Hepatocyte (in vitro differentiated cells): ENCODE measurements at places on chromosomes 16 and 17.

DNA sequence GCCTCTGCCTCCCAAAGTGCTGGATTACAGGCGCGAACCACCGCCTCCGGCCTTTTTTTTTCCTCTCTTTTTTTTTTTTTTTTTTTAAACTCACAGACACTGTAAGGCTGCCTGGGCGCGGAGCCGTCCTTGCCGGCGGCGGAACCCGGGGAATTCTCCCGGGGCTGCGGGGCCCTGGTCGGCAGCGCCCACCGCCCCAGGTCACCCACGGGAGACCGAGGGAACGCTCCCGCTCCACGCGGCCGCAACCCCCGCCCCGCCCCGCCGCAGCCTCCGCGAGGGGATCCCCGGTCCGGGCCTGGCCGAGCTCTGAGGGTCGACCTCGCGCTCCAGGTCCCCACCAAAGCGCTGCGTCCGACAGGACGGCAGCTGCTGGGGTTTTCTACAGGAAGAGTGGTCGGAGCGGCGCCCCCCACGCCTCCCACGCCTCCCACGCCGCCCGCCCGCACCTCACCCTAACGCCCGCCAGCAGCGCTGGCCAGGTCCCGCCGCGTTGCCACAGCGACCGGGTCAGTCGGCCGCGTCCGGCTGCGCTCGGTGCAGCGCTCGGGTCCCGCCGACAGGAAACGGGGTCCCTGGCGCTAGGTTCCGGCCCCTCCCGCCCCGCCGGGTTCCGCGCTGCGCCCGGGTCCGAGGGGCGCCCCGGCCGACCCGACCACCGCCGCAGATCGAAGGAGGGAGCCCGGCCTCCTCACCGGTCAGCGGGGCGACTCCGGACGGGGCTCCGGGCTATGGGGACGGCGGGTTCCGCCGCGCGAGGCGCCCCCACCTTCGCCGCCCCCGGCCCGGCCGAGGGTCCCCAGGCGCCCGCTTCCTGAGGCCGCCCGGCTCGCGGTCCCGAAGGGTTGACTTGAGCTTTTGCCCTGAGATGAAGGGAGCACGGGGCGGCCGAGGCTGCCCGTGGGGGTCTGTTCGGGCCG is at the start of gene CCDC57:
TSS of gene CCDC57 (minus strand) at position 512 of the 920 bp plus-strand sequence. CDS start 10,898 bp downstream, outside the sequence.
- peak; percentile 92 for DNase-seq
- H3K36me3 ChIP-seq = no peaks in the 10 kb centered on the region
- peak within 1 kb of the TSS; percentile 100 for H3K4me3 ChIP-seq
- no peaks in the 10 kb centered on the region for H3K27me3 ChIP-seq
- peaks cover 7% of the 10 kb centered on the region for H3K4me1 ChIP-seq

GRCh38 chr16:23186171-23186570 is 3.6 kb downstream of the SCNN1G start:
- H3K4me1 ChIP-seq = peaks cover 8% of the 10 kb centered on the region
- H3K36me3 ChIP-seq = no peaks in the 10 kb centered on the region
- no peak overlapping the region for H3K4me3 ChIP-seq
- H3K27me3 ChIP-seq = peaks cover 62% of the 10 kb centered on the region
- no peak overlapping the region for H3K27ac ChIP-seq

DNA sequence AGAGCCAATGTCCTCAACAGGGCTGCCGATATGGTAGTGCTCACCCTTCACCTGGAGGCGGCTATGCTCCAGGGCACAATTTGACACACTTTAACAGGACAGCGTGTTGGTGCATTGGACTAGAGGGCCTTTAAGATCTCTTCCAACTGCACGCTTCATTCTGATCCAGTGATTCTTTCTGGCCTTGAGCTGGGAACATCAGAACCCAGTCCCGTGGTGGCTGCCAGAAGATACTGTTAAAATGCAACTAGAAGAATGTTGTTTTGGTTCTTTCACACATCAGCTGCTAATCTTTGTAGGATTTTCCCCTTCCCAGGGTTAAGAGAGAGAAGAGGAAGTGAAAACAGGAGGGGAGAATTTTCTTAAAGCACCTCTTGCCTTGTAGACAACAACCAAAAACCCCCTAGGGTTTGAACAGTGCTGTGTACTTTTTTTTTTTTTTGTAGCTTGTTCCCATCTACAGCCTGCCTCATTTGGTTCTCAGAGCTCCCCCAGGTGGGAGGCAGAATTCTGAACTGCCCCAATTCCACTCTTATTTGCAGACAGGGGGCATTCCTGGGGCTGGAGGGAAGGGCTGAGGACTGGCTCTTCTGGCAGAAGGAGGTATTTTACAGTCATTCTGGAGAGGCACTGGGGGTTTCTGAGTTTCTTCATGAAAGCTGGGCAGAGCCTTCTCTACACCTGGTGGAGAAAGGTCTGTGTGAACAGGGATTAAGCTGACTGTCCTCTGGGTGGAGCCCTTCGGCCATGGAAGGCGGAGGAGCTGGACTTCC is 32.4 kb downstream of the SMARCE1 start:
- H3K27ac ChIP-seq = no peak overlapping the region
- peaks cover 12% of the 10 kb centered on the region for H3K4me1 ChIP-seq
- DNase-seq = peak; percentile 79
- no peak overlapping the region for H3K4me3 ChIP-seq

GRCh38 chr17:49565948-49566491 is 9.7 kb upstream of the NXPH3 start:
- DNase-seq = peak; percentile 80
- H3K4me3 ChIP-seq = no peak overlapping the region
- peaks cover 10% of the 10 kb centered on the region for H3K27me3 ChIP-seq
- H3K36me3 ChIP-seq = no peaks in the 10 kb centered on the region
- no peaks in the 10 kb centered on the region for H3K4me1 ChIP-seq

- peaks cover 9% of the 10 kb centered on the region for H3K4me1 ChIP-seq
- no peaks in the 10 kb centered on the region for H3K36me3 ChIP-seq
- DNase-seq = no peak
- H3K4me3 ChIP-seq = no peak overlapping the region
- H3K27ac ChIP-seq = peak overlapping the region; percentile 23
Observed at GRCh38 chr16:4081521-4082021, 34.7 kb downstream of the ADCY9 start.

- DNase-seq = no peak
- H3K27ac ChIP-seq = peak overlapping the region; percentile 94
- H3K4me3 ChIP-seq = no peak overlapping the region
- H3K36me3 ChIP-seq = no peaks in the 10 kb centered on the region
Observed at GRCh38 chr16:72876981-72877373, 171.0 kb downstream of the ZFHX3 start.

- H3K27me3 ChIP-seq = no peaks in the 10 kb centered on the region
- peaks cover 24% of the 10 kb centered on the region for H3K4me1 ChIP-seq
Observed at GRCh38 chr17:6548578-6549330, 7.6 kb downstream of the PITPNM3 start.

DNA sequence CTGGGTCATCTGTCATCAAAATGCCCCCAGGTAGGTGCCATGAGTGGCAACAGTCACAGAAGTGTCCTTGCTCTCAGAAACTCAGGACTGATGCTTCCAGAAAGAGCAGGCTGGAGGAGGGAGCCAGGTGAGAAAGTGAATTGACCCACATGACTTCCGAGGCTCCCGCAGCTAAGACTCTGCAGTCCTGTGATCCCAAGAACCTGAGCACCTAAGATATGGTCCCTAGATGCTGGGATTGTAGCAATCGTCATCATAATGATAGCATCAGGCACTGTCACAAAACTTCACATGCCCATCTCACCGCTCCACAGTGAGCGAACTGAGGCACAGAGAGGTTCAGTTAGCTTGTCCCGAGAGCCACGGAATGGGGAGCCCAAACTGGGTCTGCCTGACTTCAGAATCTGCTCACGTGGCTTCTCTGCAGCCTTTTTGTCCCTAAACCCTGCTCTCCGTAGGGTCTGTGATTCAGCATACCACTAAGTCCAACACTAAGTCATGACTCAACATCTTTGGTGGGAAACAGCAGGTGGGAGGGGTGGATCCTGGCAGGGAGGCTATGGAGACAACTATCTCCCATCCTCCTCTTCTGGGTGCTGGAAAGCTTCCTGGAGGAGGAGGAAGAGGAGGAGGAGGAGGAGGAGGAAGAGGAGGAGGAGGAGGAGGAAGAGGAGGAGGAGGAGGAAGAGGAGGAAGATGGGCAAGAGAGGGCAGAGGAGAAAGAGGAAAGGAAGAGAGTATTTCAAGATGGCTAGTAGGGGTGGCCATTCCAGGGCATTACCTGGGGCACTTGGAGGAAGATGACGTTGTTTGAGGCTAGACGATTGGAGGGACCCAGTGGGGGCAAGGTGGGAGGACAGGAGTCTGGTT is 55.5 kb upstream of the DLX4 start:
- DNase-seq = no peak
- H3K4me1 ChIP-seq = no peaks in the 10 kb centered on the region
- no peak overlapping the region for H3K4me3 ChIP-seq
- H3K27ac ChIP-seq = no peak overlapping the region

GRCh38 chr17:57735230-57735629 is 9.9 kb downstream of the CCDC182 start:
- DNase-seq = no peak
- no peaks in the 10 kb centered on the region for H3K4me1 ChIP-seq
- H3K36me3 ChIP-seq = no peaks in the 10 kb centered on the region
- H3K27me3 ChIP-seq = peaks cover 7% of the 10 kb centered on the region

- no peak overlapping the region for H3K4me3 ChIP-seq
- H3K4me1 ChIP-seq = no peaks in the 10 kb centered on the region
- H3K27ac ChIP-seq = no peak overlapping the region
- H3K36me3 ChIP-seq = no peaks in the 10 kb centered on the region
Observed at GRCh38 chr16:65176603-65177002, 54.7 kb upstream of the CDH11 start.

DNA sequence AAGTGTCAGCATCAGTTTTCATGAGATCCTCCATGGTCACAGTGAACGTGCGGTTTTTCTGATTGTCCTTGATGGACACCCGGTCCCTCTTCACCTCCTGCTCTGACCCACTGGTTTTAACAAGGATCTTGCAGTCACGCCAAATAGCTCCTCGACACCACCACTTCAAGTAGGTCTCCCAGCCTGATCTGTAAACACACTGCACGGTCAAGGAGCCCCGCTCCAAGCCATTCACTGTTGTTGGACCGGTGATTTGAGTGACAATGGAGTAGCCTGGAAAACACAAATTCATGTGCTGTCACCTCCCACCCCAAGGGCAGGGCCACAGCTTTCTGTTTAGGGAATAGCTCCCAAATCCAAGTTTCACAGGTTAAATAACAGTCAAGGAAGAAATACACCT is 8.2 kb downstream of the CD300LF start:
- no peak overlapping the region for H3K27ac ChIP-seq
- no peak for DNase-seq
- no peak overlapping the region for H3K4me3 ChIP-seq
- no peaks in the 10 kb centered on the region for H3K4me1 ChIP-seq
- no peaks in the 10 kb centered on the region for H3K27me3 ChIP-seq
- no peaks in the 10 kb centered on the region for H3K36me3 ChIP-seq

DNA sequence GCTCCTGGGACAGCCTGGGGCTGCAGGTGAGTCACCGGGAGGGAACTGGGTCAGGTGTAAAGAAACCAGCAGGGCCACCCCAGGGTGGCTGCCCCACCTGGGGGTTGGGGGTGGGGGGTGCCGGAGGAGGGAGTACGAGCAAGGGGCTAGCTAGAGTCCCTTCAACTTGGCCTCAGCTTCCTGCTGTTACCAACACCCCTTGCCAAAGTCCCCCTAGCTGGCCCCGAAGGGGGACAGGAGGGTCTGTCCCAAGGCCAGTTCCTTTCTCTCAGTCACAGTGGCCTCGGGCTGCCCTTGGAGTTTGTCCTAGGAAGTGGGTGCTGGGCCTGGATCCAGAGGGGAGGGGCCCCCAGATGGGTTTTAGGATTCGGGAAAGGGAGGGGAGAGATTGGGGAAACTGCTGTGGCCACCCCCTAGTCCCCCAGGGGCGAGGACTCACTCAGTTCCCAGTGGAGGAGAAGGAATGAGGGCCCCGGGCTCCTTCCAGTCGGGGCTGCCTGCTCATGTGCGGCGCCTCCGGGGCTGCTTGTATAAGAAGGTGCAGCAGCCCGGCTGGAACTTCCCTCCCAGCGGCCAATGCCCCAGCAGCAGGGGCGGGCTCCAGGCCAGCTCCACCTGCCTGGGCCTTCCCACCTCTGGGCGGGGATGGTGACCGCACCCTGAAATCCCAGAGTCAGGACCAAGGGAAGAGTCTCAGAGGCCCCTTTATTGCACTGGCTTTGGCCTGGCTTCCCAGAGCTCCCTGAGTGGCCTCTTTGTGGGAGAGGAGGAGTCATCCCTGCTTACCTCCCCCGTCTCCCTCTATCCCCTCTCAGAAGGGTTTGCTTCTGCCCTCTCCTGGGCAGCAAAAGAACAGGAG is 7.3 kb downstream of the ARHGAP27 start:
- peaks cover 19% of the 10 kb centered on the region for H3K27me3 ChIP-seq
- peak overlapping the region; percentile 96 for H3K27ac ChIP-seq
- no peaks in the 10 kb centered on the region for H3K36me3 ChIP-seq
- peak; percentile 94 for DNase-seq
- H3K4me3 ChIP-seq = peak overlapping the region; percentile 12

- no peak overlapping the region for H3K4me3 ChIP-seq
- H3K36me3 ChIP-seq = no peaks in the 10 kb centered on the region
- DNase-seq = no peak
- H3K27me3 ChIP-seq = peaks cover 13% of the 10 kb centered on the region
- no peaks in the 10 kb centered on the region for H3K4me1 ChIP-seq
- H3K27ac ChIP-seq = no peak overlapping the region
Observed at GRCh38 chr17:49162866-49163265, 30.3 kb downstream of the B4GALNT2 start.

DNA sequence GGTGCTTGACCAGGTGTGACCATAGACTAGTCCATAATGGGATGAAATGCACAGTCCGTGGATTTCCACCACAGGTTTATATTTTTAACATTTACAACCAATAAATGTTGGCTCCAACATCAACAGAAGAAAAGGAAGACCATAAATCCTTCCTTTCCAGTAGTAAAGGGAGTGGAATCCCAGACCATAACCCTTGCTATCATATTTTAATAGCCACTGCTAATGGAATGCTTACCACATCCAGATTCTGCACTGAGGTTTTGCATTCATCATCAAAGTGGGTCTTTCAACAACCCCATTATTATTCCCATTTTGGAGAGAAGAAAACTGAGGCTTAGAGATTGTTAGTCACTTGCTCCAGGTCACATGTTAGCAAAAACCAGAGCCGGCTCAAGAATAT is 106.7 kb downstream of the FOXL1 start:
- peaks cover 5% of the 10 kb centered on the region for H3K27me3 ChIP-seq
- no peak overlapping the region for H3K4me3 ChIP-seq
- no peak for DNase-seq
- H3K36me3 ChIP-seq = no peaks in the 10 kb centered on the region

DNA sequence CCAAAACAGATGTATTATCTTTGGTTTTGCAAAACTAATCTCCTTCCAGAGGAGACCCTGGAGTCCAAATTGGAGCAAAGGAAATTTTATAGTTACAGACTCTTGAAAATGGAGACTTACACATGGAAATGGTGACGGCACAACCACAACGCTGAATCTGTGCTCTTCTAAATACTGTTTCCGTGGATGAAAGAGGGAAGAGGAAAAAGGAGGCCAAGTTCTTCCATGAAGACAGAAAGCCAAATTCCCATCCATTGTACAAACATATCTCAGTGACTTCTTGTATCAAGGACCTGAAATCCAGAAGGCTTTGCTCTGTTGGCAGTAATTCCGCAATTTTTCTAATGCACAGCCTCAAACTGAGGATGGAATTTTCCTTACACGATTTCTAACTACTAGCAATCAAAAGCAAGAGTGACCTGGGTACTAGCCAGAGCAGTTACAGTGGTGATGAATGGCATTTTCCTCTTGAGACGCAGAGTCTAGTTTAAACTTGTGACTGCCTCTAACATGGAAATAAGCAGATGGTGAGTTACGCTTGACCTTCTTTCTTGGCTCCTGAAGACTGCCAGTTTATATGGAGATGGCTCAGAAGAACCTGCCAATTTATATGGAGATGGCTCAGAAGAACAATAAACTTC is 38.5 kb downstream of the VPS53 start:
- peaks cover 3% of the 10 kb centered on the region for H3K36me3 ChIP-seq
- no peak overlapping the region for H3K4me3 ChIP-seq
- H3K4me1 ChIP-seq = peaks cover 10% of the 10 kb centered on the region
- H3K27ac ChIP-seq = no peak overlapping the region
